Naive thymus-derived CD4-positive, alpha-beta T cell (primary cell): ENCODE measurements at places on chromosomes 1 and 21. TPM values are rescaled to one million over a fixed set of nuclear protein-coding genes. Genes with fewer than 3 reads are reported as not detected.

GRCh38 chr1:160409486-160409885 is 9.1 kb downstream of the VANGL2 start:
- DNase-seq, result no peak

- DNase-seq, result no peak
Measured at GRCh38 chr1:75132812-75133619, 1.2 kb upstream of the LHX8 start.

Gene FMOD
- total RNA-seq, result not detected

Gene AMY1C
- not detected for total RNA-seq

GRCh38 chr1:64811131-64811530 is 66.3 kb downstream of the RAVER2 start:
- no peak for DNase-seq

Gene IBA57
- 10.9 TPM for total RNA-seq

DNA sequence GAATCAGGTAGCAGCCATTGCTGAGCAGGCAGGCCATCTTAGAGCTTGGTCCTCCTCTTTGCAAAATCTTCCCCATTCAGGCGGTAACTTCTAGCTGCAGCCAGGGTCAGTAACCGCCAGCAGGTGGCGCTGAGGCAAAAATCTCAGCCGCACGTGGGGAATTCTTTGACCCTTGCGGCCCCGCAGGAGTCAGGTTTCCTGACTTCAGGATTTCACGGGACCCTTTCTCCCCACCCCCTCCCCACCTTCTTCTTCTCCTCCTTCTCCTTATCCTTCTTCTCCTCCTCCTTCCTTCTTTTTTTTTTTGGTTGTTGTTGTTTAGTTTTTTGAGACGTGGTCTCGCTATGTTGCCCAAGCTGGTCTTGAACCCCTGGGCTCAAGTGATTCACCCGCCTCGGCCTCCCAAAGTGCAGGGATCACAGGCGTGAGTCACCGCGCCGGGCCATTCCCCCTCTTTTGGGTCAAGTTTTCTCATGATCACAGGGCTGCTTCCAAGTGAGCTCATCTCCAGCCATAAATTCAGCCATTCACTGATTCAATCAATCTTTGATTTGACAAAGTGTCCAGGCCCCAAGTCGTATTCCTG is 33.4 kb upstream of the TENT5B start:
- DNase-seq, result peak; percentile 65
